ENCODE measurements at places on chromosomes 7 and 10. TPM values are rescaled to one million over a fixed set of nuclear protein-coding genes. Genes with fewer than 3 reads are reported as not detected.

GRCh38 chr10:119441921-119442757 lies 100.4 kb downstream of the RGS10 start:
- no peak for DNase-seq

Gene ELFN1
- total RNA-seq = 0.59 TPM

Gene SEC61A2
- total RNA-seq = 12.7 TPM

- DNase-seq = no peak
These were observed 41.4 kb upstream of the AP5Z1 start for GRCh38 chr7:4733936-4734528.

GRCh38 chr10:131736321-131736980 lies 164.4 kb upstream of the PPP2R2D start:
- no peak for DNase-seq

Gene DLX5
- total RNA-seq = not detected

Gene MRLN
- not detected for total RNA-seq

DNA sequence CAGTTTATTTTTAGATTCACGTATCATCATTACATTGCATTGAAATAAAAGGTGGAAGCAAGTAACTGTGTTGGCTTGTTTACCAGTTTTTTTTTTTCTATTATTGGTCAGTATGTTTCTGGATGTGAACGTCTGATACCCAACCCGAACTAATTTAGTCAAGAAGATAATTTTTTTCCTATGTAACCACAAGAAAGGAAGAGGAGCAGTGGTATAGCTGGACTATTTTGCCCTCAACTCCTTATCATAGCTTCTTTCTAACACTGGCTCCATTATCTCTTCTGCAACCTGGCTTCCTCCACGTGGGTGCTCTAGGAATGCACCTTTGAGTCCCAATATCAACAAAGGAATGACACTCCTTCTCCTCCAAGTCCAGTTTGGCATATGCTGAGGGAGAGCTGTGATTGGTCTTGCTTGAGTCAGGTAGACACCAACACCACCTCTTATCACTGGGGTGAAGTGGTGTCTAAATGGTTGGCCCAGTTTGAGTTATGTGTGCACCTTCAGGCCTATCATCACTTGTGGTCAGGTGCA lies 29.4 kb downstream of the OR9A2 start:
- DNase-seq = no peak

- no peak for DNase-seq
These were observed 795.6 kb downstream of the PHTF2 start for GRCh38 chr7:78594156-78594555.
